Psoas muscle (tissue), 8 donors: ENCODE measurements at places on chromosomes 4 and X. TPM values are rescaled to one million over a fixed set of nuclear protein-coding genes. Genes with fewer than 3 reads are reported as not detected.

PAGE5 gene
- not detected for polyA plus RNA-seq

TKTL2 gene
- not detected for polyA plus RNA-seq

MMGT1 gene
- 18.5 TPM for polyA plus RNA-seq

RPS6KA3 gene
- polyA plus RNA-seq = 82.8 TPM

WAS gene
- polyA plus RNA-seq = 0.66 TPM

TLR3 gene
- polyA plus RNA-seq = 0.49 TPM

UGT2B17 gene
- not detected for polyA plus RNA-seq

MID1 gene
- polyA plus RNA-seq = 0.39 TPM

GRCh38 chr4:110989125-110989524 is 366.2 kb upstream of the PITX2 start:
- no peak for DNase-seq

DNA sequence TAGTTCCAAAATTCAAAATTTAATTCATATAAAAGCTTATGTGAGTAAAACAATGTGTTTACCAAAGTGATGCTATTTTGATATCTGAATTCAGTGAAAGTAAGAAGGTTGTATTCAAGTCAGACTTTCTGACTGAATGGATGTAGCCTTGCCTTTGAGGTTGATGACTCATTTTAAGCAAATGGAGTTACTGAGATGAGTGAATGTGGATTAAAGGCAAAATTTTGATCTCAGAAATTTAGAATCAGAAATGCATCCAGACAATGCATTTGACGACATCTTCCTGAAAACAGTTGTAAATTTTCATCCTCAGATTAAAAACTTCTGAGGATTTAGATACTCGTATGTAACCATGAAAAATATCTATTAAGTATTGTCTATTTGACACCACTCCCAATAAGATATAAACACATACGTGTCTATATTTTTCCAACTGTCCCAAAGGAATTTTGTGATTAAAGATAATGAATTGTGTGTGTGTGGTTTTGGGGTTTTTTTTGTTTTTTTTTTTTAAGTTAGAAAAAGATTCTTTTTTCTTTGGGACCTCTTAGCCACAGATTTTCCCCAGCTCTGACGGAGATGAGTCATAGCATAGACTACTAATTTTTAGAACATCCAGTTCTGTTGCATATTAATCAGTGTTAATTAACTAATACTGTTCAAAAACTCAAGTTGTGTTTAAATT is 34.4 kb downstream of the NFKB1 start:
- no peak for DNase-seq

GRCh38 chrX:21490341-21490740 is 116.1 kb downstream of the CNKSR2 start:
- no peak for DNase-seq

GRCh38 chr4:56134266-56134665 is 185.5 kb downstream of the CEP135 start:
- no peak for DNase-seq

- no peak for DNase-seq
These were observed 784 bp upstream of the ANXA5 start for GRCh38 chr4:121697564-121697963.

DNA sequence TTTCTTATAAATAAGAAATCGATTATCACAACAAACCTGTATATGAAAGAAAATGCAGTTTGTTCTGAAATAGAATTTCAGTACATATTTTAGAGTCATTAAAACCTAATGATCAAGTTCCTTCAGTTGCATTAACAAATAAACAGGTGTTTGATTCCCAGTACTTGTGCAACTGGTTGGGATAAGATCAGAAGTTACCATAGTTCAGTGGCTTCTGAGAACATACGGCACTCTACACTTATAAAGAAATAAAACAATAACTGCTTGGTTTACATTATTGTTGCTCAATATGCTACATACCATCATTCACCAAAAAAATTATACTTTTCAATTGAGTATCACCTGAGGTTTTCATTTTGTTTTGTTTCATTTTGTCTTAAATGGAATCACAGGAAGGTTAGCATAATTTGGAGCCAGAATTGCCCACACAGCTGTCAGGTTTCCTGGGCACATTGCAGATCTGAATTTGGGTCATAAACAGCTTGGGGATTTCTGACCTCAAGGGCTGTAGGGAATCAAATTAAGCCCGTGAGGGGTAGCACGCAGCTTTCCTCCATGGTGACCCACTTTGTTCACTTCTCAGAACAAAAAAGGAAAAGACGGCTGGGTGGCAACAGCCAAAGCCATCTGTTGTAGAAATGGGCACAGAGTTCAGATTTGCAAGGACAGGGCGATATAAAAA is 14.9 kb upstream of the CCNG2 start:
- no peak for DNase-seq

DNA sequence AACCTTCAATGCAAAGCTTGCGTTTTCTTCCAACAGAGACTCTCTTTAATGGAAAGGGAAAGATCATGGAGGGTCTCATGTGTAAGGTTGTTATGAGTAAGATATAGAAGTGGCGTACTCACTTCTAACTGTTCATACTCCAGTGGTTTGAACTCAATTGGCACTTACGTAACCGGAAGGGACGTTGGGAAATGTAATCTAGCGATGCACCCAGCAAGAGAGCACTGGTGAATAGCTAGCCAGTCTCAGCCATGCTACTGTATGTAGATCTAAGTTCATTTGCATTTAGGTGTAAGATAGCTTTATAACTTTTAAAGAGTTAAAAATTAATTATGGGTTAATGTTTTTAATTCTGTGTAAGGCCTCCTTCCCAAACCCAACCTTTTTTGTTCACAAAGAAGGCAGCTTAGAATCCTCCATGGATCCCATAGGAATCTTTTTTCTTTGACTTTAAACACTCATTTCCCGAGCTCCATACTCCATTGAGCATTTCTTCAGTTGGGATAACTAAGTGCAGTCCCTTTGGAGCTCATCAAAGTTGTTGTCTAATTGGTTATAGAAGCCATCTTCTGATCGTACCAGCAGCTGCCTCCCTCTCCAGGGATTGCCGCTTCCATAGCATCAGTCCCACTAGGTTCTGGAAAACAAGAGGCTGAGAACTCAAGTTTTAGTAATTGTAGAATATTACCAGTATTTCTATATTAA is 191.1 kb downstream of the RAPGEF2 start:
- DNase-seq = no peak

- DNase-seq = peak; percentile 69
These were observed 34.1 kb upstream of the ASMTL start for GRCh38 chrX:1486749-1487361.

DNA sequence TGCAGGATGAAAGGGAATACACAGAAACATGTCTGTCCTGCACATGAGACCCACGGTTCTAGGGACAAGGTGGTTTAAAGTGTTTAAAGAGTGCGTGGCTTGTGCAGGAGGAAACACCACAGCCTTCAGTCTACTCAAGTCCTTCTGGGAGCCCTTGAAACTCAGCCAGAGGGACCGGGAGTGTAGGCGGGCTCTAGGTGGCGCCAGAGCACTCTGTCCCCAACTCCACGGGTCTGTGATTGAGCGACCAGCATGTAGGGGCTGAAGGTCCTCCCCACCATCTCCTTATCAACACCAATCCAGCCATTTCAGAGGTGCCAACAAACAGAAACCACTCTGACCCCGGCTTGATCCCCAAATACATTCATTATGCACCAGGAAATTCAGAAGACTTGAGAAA is 82.0 kb upstream of the CLDN34 start:
- peak; percentile 34 for DNase-seq

DNA sequence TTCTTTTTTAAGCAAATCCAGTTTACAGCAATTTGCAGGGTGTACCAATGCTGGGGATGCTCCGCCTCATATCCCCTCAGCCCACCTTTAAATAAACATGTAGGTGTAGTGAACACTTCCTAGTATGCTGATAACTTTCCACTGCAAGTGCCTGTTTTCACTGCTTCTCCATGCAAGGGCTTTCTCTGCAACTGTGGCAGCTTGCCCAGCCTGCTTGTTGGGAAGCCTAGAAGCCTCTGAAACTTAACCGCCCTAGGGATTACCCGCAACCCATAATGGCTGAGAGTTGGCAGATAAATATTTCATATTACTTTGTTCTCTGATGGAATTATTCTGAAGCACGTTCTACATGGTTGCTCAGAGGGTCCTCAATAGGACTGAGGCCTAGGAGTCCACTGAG is 253.7 kb upstream of the DDX53 start:
- peak; percentile 49 for DNase-seq

DNA sequence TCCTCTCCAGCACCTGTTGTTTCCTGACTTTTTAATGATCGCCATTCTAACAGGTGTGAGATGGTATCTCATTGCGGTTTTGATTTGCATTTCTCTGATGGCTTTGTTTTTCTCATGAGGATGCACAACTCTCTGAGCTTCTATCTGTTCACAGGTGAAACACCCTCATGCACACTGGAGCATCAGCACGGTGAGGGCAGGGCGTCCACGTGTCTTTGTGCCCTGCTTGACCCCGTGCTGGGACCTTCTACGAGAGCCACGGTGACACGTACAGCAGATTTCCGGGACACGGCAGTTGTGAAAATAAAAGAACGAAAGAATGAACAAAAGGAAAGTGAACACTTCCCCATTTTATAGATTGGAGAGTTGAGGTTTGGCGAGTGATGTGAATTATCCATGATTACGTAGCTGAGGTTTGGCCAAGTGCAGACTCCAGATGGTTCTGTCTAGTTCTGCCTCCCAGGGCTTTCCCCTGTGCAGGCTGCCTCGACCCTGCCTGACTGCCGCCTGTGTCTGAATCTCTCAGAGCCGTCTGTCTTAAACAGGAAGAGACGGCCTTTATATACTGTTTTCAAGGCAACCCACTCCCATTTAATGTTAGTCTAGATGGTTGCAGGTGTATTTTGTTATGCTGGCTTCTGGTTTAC is 67.8 kb upstream of the SORBS2 start:
- no peak for DNase-seq

- DNase-seq = no peak
These were observed 119.8 kb upstream of the TSPAN5 start for GRCh38 chr4:98778206-98778605.

DNA sequence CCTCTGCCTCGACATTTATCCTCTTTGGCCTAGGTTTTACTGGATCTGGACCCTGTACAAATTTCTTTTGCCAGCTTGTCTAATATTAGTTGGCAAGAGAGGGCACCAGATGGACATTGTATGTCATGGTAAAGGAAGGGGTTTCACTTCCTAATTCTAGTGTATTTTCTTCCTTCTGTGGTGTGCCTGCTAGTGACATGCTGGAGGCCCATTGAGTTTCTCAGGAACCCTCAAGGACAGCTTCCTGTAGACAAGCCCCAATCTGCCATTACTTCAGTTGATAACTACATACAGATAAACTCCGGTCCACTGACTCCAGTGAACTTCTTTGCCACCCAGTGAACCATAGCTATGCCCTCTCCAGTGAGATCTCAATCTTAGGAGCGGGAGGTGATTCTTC is 116.9 kb downstream of the STPG2 start:
- no peak for DNase-seq
